ENCODE measurements at places on chromosomes 12 and 14.
A peak's percentile ranks its signal among the peaks of the same experiment; 100 is the strongest.

DNA sequence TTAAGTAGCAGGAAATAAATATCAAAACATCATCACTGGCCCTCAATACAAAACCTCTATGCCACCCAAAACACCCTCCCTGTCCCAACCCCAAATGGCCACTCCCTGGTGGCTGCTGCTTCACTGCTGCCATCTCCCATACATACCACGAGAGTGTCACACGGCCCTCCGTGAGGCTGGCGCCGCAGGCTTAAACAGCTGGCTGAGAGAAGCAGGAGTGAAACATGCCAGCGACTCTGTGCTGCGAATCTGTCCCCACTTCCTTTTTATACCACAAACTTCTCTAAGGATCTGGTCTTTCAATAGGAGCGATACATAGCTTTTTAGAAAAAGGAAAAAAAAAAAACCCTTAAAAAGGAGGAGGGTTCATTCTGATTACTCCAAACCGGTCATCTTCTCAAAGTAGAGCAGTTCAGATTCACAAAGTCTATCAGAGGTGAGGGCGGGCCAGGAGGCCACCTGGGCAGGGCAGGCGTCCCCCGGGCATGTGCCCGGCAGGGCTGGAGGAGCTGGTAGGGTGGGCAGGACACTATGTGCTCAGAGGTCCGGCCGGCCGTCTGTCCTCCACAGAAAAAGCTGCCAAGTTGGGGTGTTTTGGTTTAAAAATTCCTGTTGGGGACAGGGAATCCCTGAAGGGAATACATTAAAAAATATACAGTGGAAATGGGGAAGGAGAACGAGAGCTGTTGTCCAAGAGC, 26.5 kb downstream of the MAX start:
- no peak for DNase-seq

- no peak for DNase-seq
Observed at GRCh38 chr14:51884086-51884927, 23.9 kb downstream of the GNG2 start.

DNA sequence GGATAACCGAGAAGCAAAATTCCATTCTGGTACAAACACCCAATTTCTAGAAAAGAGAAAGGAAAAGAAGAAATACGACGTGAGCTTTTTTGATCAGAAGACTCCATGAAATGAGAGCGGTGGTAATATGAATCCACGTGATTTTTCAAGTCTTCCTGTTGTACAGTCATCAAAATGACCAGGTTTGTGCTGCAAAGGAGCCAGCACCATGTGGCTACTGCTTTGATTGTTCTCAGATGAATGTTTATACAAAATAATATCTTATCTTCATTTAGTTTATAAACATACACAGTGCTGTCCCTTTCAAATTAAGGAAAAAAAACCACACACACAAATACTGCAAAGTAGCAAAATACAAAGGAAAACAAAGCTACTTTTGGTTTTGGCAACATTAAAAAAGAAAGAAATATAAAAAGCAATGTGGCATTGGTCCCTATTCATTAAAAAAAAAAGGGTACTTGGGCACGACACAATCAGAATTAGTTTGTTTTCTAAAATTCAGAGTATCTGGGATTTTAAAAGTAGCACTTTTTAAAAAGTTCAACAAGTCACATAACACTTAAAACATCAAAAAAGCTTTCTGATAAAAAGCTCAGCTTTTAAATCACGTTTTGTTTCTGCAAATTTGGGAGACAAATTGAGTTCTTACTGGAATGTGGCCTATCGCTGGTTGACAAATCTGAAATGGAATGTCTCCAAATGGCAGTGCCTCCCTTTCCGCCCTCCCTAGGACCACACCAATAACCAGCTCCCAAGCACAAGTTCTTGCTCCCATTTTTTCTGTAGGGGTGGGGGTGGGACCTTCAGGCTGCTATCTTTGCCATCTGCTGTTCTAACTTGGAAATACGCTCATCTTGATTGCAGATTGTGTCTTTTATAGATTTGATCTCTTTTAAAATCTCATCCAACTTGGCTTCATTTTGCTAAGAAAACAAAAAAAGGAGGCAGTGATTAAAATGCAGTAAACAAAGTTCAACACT, 13.2 kb upstream of the SELPLG start:
- no peak for DNase-seq

- DNase-seq = no peak
Observed at GRCh38 chr14:98728024-98728423, 544.0 kb downstream of the BCL11B start.

DNA sequence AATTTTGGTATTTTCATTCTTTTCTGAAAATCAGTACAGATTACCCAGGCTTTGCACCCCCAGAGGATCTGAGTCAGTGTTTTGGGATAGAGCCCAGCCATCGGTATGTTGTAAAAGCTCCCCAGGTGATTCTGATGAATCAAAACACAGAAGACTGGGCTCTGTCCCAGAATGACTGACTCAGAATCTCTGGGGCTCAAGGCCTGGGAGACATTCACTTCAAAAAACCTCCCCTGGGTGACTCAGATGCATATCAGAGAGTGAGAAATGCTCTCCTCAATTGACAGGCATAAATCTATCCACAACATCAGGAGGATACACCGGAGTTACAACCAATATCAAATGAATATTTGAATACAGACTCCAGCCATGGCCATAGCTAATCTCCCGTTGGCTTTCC, 32.6 kb downstream of the SLC35F4 start:
- DNase-seq = peak; percentile 3

GRCh38 chr12:84694116-84694515, 218.5 kb downstream of the SLC6A15 start:
- DNase-seq = no peak

GRCh38 chr14:38257507-38257906, 1.6 kb upstream of the CLEC14A start:
- DNase-seq = no peak

DNA sequence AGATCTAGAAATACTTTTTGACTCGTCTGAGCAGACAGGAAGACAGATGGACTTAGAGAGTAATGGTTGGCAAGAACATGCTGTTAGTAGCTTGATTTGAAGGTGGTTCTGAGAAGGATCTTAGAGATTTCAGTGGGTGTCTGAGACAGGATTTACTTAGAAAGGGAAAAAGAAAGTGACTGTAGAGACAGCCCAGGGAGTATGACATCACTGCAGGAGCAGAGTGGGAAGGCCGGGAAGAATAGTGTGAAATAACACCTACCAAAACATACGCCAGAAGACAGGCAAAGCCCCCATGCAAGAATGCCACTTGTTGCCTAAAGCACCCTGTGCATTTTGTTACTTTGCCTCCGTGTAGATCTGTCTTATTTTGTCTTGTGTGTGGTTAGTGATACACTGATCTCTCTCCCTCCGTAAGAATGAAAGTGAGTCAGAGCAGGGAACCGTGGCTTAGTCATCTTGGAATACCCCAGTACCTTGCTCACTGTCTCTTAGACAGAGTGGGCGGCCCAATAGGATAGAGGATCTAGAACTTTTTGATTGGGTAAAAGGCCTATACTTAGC, 161.3 kb upstream of the IFNG-AS1 start:
- peak; percentile 50 for DNase-seq

DNA sequence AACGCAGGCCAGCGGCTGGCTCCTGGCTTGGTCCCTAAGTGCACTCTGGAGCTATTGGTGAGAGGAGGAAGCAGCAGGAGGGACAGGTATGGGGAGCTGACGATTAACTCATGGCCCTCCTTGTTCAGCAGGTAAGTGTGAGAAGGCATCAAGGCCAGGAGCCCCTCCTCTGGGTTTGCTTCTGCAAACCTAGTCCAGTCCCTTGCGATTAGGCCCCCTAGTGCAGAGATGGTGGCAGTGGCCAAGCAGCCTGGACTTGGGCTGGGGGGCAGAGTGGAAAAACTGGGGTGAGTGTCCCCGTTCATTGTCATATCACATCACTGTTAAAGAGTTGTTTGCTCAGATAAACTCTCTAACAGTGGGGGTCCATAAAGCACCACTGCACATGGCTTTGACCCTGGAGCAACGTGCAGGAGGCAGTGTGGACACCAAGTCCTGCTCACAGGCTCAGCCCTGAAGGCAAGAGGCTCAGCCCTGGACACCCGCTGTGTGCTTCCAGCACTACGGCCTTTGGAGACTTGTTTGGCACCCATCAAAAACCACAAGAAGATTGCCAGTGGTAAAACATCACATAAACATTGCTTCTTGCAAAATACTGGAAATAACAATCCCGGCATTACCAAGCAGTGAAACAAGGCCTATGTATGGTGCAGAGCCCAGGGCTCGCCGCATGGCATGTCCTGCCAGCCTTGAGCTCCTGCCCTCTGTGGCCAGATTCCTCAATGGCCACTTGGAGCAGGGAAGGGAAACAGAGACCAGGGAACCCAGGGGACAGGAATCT, 184.3 kb upstream of the RTL1 start:
- no peak for DNase-seq

Measured in occipital lobe (tissue), 3 donors.